ENCODE measurements at places on chromosomes 3 and 15. TPM values are rescaled to one million over a fixed set of nuclear protein-coding genes. Genes with fewer than 3 reads are reported as not detected.

HYPK gene
- 12.0 TPM for total RNA-seq

KCNH8 gene
- total RNA-seq: 3.5 TPM

SMCO1 gene
- total RNA-seq: not detected

KCTD6 gene
- 18.2 TPM for total RNA-seq

DNA sequence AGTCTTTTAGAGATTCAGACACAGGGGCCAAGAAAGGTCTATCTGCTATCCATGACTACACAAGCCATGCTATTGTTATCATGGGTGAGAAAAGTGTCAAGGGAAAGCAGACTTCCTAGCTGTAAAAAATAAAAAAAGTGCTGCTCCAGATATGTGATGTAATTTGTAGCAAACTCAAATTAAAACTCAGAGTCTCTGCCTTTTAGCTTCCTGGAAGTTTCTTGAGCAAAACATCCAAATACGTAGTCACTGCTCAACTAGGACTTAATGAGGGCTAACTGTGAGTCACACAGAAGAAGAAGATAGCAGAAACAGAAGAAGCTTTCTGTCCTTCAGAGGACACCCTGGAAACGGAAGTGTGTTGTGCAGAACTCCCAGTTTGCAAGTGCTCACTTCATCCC lies 393.4 kb upstream of the NR2F2 start:
- no peak for DNase-seq

GRCh38 chr15:84737005-84737404 lies 11.4 kb upstream of the ZNF592 start:
- no peak for DNase-seq

GRCh38 chr3:25653322-25653721 lies 11.4 kb downstream of the TOP2B start:
- DNase-seq: no peak

DNA sequence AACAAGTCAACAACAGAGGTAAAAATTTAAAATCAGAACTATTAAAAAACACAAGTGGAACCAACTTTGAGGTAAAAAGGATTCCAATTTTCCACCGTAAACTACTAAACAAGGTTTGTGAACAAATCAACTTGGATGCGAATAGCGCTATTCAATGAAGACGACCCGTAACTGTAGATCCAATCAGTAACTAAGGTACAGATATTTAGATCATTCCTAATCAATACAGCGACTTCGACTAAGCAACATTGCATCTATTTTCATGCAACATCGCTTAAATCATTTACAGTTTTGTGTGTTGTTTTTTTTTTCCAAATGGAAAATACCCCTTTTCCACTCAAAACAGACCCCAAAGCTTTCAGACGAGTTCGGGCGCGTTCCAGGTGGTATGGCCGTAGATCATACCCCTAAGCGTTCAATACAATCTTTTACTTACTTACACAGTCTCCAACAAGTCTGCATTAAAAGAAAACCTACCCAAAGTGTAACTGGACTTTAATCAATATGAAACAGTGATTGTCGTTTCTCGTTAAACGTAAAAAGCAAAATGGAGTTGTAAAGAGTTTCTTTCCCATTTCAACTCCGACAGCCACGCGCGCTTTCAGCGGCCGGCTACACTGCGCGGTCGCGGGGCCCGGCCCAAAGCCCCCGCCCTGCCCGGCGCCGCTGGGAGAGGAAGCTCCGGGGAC lies 786 bp downstream of the RHOA start:
- no peak for DNase-seq

DNA sequence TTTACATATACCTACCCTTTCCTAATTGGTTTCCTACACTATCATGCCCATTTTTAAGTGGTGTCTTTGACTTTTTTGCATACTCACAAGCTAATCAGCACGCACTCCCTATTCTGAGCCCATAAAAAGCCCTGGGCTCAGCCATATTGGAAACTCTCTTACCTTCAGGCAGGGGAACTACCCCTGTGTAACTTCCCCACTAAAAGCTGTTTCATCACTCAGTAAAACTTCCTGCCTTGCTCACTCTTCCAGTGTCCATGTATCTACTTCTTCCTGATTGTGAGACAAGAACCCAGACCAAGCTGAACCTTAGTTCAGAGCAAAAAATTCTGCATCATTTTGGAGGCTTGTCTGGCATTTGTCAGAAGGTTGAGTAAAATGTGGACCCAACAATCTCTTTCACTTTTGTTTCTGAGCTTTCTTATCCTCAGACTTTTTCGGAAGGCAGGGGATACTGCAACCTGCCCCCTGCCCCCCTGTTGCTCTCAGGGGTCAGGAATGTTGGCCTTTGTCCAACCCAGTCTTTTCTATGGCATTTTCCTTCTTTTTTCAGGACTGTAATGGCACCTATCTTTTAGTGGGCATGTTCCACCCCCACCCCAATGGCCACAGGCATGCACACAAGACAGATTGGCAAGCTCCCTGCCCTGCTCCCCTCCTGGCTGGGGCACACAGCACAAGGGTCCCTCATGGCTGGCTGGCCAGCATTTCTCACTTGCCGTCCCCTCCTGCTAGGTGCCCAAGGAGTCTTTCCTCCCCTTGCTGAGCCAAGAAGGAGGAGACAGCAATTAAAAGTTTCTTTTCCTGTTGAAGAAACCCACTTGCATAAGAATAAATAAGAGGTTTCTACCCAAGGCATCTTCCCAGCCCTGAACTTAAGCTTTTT lies 26.3 kb upstream of the TMEM45A start:
- DNase-seq: no peak

DNA sequence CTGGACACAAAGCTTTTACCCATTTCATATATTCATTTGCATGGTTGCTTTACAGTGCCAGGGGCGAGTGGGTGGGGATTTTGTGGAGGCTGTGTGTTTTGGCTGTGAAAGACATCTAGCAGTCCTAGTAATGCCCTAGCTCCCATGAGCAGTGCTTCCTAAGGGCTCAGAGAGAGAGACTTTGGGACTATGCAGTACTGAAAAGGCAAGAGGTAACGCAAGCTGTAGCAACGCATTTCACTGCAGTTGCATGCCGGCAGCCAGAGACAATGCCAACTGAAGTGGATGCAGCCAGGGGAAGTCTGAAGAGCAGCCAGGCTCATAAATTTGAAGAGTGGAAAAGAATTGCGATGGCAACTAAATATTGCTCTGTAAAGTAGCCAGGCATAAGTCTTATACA lies 27.4 kb upstream of the ATP10A start:
- no peak for DNase-seq
